ENCODE measurements at places on chromosomes 2 and 18.
A peak's percentile ranks its signal among the peaks of the same experiment; 100 is the strongest.

GRCh38 chr2:171652416-171652785 is 34.9 kb upstream of the DYNC1I2 start:
- DNase-seq = peak; percentile 17

GRCh38 chr18:24398540-24398939 is 916 bp upstream of the OSBPL1A start:
- no peak for DNase-seq

DNA sequence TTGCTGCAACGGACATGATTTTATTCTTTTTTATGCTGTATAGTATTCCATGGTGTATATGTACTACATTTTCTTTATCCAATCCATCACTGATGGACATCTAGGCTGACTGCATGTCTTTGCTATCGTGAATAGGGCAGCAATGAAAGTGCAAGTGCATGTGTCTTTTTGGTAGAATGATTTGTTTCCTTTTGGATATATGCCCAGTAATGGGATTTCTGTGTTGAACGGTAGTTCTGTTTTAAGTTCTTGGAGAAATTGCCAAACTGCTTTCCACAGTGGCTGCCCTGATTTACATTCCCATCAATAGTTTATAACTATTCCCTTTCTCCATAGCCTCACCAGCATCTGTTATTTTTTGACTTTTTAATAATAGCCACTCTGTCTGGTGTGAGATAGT is 99.7 kb upstream of the CRIM1 start:
- no peak for DNase-seq

DNA sequence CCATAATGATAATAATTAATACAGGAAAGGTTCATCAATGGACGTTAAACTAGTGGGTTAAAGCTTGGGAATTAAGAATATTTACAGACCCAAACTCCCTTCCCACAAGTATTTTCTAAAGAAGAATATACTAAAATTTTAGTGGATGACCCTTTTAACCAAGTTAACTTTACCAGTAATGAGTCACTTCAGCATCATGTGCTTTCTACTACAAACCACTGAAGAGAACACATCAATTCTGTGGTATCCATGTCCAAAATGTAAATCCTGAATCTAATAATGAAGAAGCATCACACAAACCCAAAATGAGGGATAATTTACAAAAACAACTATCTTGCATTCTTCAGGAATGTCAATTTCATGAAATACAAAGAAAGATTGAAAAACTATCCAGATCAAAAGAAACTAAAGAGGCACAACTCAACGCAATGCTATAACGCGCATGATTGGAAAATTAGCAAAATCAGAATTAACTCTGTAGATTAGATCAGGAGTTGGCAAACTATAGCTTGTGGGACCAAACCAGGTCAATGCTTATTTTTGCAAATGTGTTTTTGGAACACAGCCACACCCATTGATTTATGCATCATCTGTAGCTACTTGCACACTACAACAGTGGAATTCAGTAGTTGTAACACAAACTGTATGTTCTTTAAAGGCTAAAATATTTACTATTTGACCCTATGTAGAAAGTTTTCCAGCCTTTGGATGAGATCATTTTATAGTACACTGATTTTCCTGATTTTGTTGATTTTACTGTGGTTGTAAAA is 27.5 kb downstream of the COPS8 start:
- no peak for DNase-seq

DNA sequence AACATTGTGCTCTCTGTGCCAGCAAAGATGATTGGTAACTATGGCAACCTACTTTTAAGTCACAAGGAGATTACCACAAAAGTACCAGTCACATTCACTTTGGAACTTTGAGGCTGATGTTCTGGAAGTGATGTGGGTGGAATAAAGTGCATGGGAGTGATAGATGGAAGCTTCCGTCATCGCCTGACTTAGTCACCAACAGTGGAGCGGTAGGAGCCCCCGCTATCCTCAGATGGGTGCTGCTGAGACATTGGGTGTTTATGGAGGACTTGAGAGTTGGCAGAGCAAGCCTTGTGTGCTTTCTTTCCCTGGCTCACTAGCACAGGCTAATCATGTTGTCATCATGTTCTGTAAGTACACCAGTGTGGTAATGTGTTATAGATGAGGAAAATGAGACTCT is 4.6 kb downstream of the PPP1R7 start:
- DNase-seq = peak; percentile 70

DNA sequence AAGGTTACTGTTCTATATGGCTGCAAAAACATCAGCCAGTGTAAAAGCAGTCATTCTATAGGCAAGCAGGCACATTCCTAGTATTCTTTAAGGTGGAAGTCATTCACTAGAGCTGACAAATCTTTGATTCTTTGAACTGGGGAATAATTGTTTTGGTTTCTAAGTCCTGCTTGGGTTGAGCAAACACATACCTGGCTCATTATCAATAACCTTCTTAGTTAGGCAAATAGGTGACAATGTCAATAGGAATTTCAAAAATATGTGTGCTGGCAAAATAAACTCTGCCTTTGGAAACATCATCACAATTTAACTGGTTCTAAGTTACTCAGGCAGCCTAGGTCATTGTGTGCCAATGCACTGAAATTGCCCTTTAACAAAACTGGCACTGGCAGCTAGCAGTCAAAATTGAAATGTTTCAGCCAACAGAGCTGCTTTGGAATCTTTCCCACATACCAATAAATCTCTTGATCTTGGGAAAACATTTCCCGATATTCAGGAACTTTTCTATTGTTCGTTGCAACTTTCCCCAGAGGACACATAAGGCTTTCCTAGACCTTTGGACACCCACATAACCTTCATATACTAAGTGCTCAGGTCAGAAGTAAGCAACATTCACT is 402.0 kb upstream of the MMADHC start:
- DNase-seq = peak; percentile 64

- peak; percentile 72 for DNase-seq
Observed at GRCh38 chr2:105873721-105874120, 129.0 kb downstream of the NCK2 start.

DNA sequence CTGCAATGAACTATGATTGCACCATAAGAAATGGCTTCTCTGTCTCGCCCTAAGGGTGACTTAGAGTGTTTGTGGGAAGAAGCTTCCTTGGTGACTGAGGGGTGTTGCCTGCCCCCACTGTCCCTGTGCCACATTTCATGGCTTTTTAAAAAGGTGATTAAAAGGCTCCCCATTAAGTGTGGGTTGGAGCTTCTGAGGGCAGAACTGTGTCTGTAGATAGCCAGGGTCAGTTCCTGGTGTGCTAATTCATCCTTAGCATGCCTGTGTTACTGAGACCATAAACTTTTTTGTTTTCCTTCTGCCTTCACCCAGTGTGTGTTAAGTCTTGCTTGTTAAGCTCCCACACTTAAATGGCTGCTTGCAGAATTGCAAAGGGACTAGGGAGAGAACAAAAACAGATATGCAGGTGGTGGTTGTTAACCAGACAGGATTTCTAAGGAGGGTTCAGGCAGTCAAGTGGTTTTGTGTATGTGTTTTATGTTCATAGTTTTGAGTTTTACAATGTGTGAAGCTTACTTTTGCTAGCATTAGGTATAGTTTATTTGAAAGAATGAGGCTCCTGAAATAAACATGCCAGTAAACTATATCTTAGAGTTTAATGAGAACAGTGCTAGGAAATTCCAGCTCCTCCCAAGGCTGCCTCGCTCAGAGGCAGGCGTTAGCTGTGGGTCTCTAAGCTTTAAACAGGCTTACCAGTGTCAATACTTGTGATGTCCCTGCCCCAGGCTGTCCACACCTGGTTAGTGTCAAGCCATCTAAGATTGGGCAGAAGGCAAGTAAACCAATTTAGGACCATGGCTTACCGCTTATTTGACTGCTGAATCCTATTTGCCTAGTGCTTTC is 14.5 kb downstream of the CERS6 start:
- DNase-seq = no peak

GRCh38 chr2:10078704-10079265 is 1.4 kb downstream of the CYS1 start:
- DNase-seq = no peak

- DNase-seq = no peak
Observed at GRCh38 chr2:167122389-167122788, 234.1 kb downstream of the XIRP2 start.

DNA sequence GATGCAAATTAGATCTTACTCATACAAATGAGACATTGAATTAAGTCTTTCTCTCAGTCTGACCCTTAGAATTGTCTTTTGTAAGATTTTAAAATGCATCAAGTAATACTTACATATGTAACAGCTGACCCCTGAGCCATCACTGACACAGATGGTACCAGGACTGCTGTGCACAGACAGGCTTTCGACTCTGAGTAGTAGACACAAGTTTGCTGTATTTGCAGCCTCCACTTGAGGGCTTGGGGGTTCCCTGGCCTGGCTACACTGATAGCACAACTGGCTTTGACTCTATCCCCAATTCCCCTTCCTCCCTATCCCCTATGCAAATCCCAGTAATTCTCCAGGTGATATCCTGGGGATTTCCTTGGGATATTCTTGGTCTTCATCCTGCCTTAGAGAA is 200.7 kb downstream of the RPIA start:
- no peak for DNase-seq

- peak; percentile 65 for DNase-seq
Observed at GRCh38 chr2:31239593-31240177, 5.7 kb downstream of the EHD3 start.

DNA sequence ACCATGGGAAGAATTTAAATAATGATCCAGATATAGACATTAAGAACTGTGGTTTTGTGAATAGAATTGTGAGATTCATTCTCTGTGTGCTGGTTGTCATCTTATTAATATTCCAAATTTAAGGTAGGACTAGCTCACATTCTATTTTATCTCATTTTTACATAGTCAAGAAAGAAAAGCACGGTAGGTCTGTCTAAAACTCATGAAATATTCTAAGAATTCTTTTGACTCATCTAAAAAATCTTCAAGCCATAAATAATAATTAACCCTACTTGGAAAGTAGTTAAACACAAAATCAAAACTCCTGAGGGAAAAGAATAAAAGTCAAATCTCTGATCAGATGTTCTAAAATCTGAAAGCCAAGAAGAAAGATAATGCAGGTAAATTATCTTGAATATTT is 388.8 kb upstream of the CHAC2 start:
- DNase-seq = no peak

GRCh38 chr2:142840436-142840835 is 37.0 kb upstream of the KYNU start:
- DNase-seq = no peak

DNA sequence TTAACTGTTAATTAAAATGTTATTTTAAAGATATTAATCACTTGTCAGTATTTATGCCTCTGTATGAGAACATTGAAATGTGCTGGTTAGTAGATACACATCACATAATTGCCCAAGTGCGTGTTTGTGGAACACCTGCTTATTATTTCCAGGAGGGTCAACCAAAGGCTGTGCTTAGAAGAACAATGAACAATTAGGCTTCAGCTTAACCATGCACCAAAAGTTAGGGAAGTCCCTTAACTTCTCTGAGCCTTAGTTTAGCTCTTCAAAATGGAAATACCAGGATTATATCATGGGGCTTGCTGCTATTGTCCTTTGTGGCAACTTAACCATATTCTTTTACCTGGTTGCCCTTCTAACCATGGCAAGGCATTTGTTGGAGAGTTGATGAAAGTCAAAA is 43.0 kb upstream of the PLA2R1 start:
- DNase-seq = no peak

- DNase-seq = no peak
Observed at GRCh38 chr2:43115881-43116280, 110.5 kb downstream of the ZFP36L2 start.

- DNase-seq = peak; percentile 69
Observed at GRCh38 chr2:139122711-139123158, 342.5 kb upstream of the NXPH2 start.

- DNase-seq = no peak
Observed at GRCh38 chr2:219037783-219038499, 3.4 kb downstream of the CFAP65 start.

GRCh38 chr2:74894272-74894981 is 60.5 kb downstream of the HK2 start:
- DNase-seq = peak; percentile 94

GRCh38 chr2:27708666-27709065 is 45.0 kb downstream of the SLC4A1AP start:
- DNase-seq = no peak

DNA sequence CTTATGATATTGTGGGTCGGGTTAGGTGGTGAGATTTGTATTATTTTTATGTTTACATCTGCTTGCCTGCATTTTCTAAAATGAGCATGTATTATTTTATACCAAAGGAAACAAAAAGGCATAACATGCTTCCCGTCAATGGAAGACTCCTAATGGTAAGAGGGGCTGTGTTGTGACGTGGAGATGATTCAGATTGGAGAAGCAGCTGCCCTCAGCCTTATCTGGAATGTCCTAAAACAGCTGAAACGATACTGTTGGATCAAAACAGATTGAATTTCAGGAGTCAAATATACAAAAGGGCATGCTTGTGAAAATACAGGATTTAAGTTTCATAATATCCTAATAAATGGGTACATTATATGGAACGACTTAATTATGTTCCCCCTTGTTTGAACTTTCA is 19.0 kb downstream of the DGKD start:
- DNase-seq = no peak

DNA sequence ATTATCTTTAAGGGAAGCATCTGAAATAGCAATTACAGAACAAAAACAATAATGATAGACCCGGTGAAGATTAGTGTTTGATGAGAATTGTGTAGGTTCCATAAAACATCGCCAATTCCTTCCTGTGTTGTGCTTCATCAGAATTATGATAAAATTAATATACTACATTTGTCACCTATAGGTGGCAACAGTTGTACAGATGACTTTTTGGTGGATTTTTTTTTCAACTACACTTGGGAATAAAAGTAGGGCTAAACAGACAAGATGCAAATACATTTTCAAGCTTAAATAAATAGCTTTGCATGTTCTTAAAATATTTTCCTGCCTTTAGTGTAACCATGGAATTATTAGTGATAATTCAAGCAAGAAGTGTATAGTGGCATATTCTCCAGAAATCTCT is 7.0 kb upstream of the LYPD1 start:
- DNase-seq = no peak

DNA sequence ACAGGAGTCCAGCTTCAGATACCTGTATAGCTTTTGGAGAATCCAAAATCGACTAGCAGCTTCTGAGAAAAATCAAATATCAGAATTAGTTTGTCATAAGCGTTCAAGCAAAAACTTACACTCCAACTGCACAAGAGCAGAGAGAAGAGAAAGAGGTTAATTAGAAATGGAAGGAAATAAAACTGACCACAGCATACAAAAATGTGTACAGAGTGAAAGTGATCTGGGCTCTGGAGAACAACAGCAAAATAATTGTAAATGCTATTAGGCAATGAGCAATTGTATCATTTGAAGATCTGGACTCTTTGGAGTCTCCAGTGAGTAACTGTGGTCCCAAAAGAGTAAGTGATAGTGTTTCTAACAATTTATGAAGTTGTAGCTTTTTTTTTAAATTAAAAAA is 867.3 kb downstream of the TRIB2 start:
- no peak for DNase-seq

- no peak for DNase-seq
Observed at GRCh38 chr18:22981274-22982133, 48.4 kb downstream of the RBBP8 start.

DNA sequence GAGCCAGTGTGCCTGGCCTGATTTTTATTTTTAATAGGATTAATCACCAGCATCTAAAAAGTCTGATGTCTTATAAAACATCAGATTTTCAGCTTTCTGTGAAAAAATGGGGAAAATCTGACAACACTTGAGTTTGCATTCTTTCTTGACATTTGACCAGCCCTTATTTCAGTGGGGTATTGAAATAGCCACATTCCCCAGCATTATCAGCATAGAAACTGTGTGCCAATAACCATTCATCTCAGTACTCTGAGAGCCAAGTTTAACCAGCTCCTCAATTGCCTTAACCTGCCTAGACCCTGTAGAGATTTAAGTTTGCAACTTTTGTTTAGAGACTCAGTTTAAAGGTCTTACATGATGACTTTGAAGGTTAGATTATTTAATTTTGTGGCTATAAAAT is 155.0 kb downstream of the CERS6 start:
- peak; percentile 51 for DNase-seq
